Activated T-helper 1 cell treated with anti-CD3 and anti-CD28 coated beads, Interleukin-12 subunit alpha, Interleukin-12 subunit beta, Interleukin-2, Interleukin-4 antibody, amounts not matched to agents 30 ng/mL and 10 ng/mL and 1 ng/mL, durations not matched to agents 14 hours and 24 hours and 36 hours (primary cell): ENCODE measurements at places on chromosomes 12 and 14. TPM values are rescaled to one million over a fixed set of nuclear protein-coding genes. Genes with fewer than 3 reads are reported as not detected.

GRCh38 chr14:58994130-58994529 is 194.3 kb upstream of the DAAM1 start:
- no peak for DNase-seq

Gene RBM25
- total RNA-seq, result 128 and 129 TPM in 2 replicates

DNA sequence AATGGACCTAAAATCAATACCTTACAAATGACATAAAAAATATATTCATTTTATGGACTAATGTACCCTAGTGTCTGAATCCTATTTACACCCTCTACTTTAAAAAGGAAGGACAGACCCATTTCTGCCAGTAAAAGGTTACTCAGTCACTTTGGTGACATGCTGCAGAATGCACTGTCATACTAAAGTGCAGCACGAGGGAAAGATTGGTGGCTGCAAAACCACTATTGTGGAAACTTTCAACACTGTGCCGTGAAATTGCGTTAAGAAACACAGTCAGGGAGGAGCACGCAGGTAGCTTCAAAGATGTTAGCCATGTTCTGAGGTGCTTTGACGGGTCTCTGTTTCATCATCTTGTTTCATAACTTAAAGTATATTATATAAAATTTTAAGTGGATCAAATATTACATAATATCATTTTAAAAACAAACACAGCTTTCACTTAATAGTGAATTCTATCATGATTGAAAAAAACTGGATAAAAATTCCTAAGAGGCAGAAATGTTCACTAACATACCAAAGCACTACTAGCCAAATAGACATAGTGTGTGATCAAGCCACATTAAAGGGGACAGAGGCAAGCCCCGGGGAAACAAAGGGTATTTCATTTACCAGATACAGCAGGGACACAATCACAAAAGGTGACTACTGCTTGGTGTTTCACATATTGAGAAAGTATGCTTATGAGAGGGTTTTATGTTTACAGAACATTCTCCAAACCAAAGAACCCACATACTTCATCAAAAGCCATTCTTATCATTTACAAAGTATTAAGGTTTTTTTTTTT is 330.8 kb upstream of the SOX5 start:
- no peak for DNase-seq

Gene VPS37B
- total RNA-seq, result 12.7 and 14.3 TPM in 2 replicates

Gene TCL1B
- not detected in 2 replicates for total RNA-seq

Gene PLEKHG7
- total RNA-seq, result not detected in 2 replicates

Gene NKX2-1
- not detected in 2 replicates for total RNA-seq

Gene NANOG
- not detected in 2 replicates for total RNA-seq

Gene ZFHX2
- total RNA-seq, result 2.2 and 2.7 TPM in 2 replicates

DNA sequence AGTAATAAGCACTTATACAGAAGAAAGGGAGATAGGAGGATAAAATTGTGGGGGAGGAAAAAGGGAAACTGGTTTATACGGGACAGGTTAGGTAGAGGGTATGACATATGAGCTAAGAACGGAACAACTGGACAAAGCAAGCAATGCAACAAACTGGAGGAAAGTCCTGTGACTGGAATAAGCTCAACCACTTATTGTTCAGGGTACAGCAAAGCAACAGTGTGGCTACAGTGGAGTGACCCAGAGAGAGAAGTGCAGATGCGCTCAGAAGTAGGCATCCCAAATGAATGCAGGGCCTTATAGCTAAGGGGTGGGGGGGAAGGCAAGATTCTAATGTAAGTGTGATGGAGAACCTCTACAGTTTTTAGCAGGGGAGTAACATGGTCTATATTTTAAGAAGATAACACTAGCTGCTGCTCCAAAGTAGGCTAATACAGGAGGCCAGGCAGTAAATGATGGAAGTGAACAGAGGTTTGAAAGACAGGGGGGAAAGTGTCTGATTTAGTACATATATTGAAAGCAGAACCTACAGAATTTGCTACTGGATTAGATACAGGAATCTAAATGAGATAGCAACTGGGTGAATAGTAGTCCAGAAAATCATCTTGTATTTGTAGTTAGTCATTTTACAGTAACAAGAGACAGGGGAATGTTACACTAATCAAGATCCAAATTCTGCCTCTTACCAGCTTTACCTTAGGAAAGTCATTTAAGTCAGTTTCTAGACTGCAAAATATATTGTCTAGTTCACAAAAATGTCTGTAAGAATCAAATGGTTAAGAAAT is 3.3 kb downstream of the UBE2N start:
- DNase-seq, result no peak

DNA sequence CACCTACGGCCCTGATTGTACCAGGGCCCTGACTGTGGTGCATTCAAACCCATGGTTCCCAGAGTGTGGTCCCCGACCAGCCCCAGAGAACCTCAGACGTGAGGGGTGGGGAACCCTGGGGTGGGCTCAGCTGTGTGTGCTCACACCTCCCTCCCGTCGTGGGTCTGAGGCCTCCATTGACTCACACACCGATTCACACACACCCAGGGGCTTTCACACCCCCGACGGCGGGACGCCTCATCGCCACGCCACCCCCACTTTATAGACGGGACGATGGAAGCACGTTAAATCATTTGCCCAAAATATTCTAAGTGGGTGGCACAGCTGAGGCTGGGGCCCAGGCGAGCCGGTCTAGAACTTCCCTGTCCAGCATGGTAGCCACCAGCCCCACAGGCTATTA is 3.4 kb upstream of the FBRSL1 start:
- no peak for DNase-seq

Gene IL31
- 5.5 and 6.6 TPM in 2 replicates for total RNA-seq

Gene TOMM20L
- not detected in 2 replicates for total RNA-seq

Gene IAPP
- not detected in 2 replicates for total RNA-seq

- DNase-seq, result no peak
Measured at GRCh38 chr14:79670811-79671210, 540.5 kb downstream of the DIO2 start.

Gene AQP6
- total RNA-seq, result not detected in 2 replicates

DNA sequence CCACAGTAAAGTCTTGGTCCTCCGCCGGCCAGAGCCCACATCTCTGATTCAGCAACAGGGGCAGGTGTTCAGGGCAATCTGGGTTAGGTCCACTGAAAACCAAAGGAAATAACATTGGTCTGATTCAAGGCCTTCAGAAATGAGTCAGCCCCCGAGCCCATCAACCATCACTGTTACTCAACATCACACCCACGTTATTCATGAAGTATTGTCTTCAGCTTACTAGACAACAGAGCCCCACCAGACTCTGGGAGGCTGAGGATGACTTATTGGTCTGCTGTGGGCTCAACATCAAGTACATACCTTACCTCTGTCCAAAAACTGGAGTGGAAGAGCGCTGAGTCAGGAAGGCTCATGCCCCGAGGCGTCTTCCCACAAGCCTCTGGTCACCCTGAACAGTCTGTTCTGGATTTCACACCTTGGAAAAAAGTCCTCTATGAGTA is 97.5 kb downstream of the ZFP36L1 start:
- DNase-seq, result no peak

- no peak for DNase-seq
Measured at GRCh38 chr14:39268393-39268792, 34.7 kb downstream of the MIA2 start.

Gene REM2
- 0.39 TPM in 1 of 2 replicates, not detected in the other for total RNA-seq

DNA sequence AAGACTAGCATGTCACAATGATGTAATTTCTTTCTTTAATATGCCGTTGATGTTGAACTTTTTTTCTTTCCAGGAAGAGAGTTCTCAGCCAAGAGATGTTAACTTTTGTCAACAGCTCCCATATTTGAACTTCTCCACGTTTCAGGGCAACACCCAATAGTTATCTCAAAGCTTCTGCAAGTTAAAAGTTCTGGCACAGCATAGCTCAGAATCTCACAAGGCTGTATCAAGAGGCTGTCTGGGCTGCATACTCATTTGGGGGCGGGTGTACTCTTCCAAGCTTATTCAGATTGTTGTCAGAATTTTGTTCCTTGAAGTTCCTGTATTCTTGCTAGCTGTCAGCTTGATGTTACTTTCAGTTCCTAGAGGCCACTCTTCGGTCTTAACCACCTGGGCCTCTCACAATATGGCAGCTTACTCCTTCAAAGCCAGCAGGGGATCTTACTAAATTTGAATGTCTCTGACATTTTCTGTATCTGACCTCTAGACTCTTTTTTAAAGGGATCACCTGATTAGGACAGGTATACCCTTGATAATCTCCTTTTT is 38.9 kb downstream of the KCNC2 start:
- DNase-seq, result no peak

GRCh38 chr12:85461127-85461526 is 181.1 kb downstream of the ALX1 start:
- no peak for DNase-seq
